Right ventricle myocardium inferior (tissue), 1 donor: ENCODE measurements at places on chromosomes 12 and 14.

- DNase-seq, result no peak
These were observed 6.3 kb upstream of the CDKL1 start for GRCh38 chr14:50402965-50403364.

DNA sequence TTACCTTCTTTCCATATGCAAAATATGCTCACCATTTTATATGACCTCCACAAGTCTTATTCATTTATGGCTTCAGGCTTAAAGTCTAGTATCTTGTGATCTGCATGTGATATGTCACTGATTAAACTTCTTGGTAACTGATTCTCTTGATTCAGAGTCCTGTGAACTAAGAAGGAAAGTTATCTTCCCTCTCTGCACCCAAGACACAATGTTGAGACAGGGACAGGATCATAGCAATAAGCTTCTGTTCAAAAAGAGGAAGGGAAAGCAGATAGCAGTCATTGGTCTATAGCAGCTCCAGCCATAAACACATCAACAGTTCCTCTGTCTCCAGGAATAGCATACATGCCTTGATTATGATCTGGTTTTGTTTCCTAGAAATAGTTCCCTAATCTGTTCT is 103.1 kb downstream of the UNC79 start:
- DNase-seq, result no peak

DNA sequence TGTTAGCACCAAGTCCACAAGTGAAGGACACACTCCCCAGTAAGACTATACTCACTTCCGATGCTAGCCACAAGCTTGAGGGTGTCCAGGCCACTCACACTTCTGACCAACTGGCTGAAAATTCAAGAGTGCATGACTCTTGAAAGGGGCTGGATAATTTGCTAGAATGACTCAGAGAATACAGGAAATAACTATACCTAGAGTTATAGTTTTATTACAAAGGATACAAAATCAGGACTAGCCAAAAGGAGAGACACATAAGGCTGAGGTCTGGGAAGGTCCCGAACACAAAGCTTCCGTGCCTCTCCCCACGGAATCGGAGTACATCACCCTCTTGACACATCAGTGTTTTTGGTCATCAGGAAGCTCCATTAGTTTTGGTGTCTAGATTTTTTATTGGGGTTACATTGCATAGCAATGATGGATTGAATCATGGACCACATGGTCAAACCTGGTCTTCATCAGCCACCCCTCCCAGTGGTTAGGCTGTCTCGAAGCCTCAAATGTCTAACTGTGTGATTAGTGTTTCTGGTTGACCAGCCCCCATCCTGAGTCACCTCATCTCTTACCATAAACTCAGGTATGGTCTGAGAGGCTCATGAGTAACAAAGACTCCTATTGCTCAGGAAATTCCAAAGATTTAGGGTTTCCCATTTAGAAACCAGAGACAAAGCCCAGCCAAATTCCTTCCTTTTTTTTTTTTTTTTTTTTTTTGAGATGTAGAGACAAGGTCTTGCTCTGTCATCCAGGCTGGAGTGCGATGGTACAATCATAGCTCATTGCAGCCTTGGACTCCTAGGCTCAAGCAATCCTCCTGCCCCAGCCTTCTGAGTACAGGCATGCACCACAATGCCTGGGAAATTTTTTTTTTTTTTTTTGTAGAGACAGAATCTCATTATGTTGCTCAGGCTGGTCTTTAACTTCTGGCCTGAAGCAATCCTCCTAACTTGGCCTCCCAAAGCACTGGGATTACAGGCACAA is 472.0 kb upstream of the TBX3 start:
- DNase-seq, result no peak

- no peak for DNase-seq
These were observed 85.3 kb upstream of the FLRT2 start for GRCh38 chr14:85444635-85445034.
